ENCODE measurements at places on chromosomes 6 and 20.

GRCh38 chr6:80608881-80609280 lies 502.4 kb downstream of the BCKDHB start:
- H3K27me3 ChIP-seq, result peaks cover 23% of the 10 kb centered on the region
- no peaks in the 10 kb centered on the region for H3K36me3 ChIP-seq
- no peak for DNase-seq
- H3K27ac ChIP-seq, result no peak overlapping the region
- H3K4me1 ChIP-seq, result no peaks in the 10 kb centered on the region

DNA sequence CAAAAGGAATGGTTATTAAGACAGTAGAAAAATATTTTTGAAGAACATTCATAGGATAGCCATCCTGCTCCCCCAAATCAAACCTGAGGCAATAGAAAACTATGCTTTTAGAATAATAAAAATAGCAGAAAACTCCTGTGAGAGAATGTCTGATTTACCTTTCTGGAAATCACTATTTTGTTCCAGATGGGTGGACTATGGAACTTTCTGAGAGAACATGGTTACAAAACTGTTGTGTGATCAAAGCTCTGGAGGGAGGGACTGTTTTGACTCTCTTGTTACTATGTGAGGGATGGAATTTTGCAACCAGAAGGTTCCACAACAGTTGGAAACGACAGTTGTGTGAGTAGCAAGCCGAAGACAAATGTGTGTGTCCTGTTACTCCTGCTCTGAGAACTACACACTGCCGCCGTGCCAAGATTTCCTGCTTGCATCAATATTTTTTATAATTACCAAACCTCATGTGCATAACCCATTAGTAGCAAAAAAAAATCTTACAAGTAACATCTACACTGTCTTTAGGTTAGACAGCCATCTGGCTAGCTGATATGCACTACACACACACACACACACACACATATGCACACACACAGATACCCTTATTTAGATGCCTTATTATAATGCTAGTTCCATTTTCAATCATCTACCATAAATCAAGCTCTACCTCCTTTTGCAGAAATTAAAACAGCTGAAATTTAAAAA lies 11.0 kb upstream of the HIVEP1 start:
- no peaks in the 10 kb centered on the region for H3K27me3 ChIP-seq
- H3K4me1 ChIP-seq, result peaks cover 12% of the 10 kb centered on the region
- H3K27ac ChIP-seq, result no peak overlapping the region
- H3K4me3 ChIP-seq, result no peak overlapping the region

GRCh38 chr20:5881703-5882102 lies 68.6 kb downstream of the TRMT6 start:
- no peaks in the 10 kb centered on the region for H3K36me3 ChIP-seq
- peaks cover 13% of the 10 kb centered on the region for H3K27me3 ChIP-seq
- H3K27ac ChIP-seq, result no peak overlapping the region
- no peak for DNase-seq
- no peak overlapping the region for H3K4me3 ChIP-seq
- no peaks in the 10 kb centered on the region for H3K4me1 ChIP-seq

- no peak overlapping the region for H3K4me3 ChIP-seq
- H3K27ac ChIP-seq, result no peak overlapping the region
- DNase-seq, result peak; percentile 73
- peaks cover 33% of the 10 kb centered on the region for H3K36me3 ChIP-seq
- peaks cover 29% of the 10 kb centered on the region for H3K27me3 ChIP-seq
- peaks cover 2% of the 10 kb centered on the region for H3K4me1 ChIP-seq
These were observed 7.5 kb downstream of the SRXN1 start for GRCh38 chr20:645318-646106.

DNA sequence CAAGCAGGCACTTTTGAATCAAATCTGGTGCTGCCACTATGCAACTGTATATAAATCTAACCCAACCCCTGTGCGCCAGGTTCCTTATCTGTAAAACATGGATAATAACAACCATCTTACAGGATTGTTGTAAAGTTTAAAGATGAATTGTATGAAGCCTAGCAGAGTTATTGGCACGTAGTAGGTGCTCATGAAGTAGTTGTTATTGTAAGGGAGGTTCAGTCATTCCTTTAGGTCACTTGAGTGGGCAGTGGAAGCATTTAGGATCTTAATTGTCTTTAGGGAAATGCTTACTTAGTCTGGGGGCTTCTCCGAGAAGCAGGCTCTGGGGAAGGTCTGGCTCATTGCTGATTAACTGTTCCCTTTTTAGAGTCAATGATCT lies 29.8 kb upstream of the PKIG start:
- H3K36me3 ChIP-seq, result no peaks in the 10 kb centered on the region
- no peaks in the 10 kb centered on the region for H3K27me3 ChIP-seq
- no peak overlapping the region for H3K4me3 ChIP-seq
- DNase-seq, result no peak
- peak overlapping the region; percentile 22 for H3K27ac ChIP-seq

All from activated naive CD8-positive, alpha-beta T cell treated with anti-CD3 and anti-CD28 coated beads for 36 hours (primary cell).